Kidney (tissue), 22 donors: ENCODE measurements at places on chromosomes 2 and 18. TPM values are rescaled to one million over a fixed set of nuclear protein-coding genes. Genes with fewer than 3 reads are reported as not detected.

RND3 gene
- total RNA-seq: 26.1 TPM

TCF7L1 gene
- total RNA-seq: 12.5 TPM

DNA sequence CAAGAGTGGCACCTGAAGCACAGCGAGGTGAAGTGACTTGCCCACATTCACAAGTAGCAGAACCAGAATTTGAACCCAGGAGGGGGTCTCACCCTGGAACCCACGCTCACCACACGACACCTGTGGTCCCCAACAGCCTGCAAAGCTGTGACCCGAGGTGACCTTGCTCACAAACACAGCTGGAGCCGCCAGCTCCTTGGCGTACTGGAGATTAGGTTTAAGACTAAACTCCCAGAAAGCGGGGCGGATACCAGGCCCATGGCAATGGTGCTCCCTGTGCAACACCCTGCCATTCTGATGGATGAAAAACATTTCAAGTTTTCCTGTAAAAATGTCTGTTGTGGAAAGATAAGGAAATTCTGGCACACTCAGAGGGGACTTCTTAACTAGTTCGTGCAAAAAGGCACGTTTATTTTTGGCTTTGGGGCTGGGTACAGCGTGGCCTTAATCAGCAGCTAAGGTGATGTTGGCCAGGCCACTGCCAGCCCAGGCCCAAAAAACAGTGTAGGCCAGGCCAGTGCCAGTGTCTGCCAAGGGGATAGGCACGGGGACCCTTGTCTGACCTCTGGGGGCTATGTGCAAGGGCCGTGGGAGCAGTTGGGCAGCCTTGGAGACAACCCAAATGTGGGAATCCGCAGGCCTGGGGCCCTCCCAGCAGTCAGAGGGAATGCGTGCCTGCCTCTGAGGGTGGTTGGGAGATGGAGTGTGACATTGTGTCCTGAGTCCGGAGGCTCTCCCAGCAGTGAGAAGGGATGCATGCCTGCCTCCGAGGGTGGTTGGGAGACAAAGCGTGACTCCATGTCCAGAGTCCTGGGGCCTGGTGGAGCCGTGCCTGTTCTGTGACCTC, 185.0 kb upstream of the HS6ST1 start:
- peak; percentile 78 for DNase-seq

- DNase-seq: no peak
Observed at GRCh38 chr18:46414863-46415262, 242.2 kb downstream of the LOXHD1 start.
